Mucosa of descending colon (tissue), 3 donors: ENCODE measurements at places on chromosomes 7 and 10.

GRCh38 chr7:44959433-44959951, 19.3 kb downstream of the MYO1G start:
- no peak for DNase-seq

DNA sequence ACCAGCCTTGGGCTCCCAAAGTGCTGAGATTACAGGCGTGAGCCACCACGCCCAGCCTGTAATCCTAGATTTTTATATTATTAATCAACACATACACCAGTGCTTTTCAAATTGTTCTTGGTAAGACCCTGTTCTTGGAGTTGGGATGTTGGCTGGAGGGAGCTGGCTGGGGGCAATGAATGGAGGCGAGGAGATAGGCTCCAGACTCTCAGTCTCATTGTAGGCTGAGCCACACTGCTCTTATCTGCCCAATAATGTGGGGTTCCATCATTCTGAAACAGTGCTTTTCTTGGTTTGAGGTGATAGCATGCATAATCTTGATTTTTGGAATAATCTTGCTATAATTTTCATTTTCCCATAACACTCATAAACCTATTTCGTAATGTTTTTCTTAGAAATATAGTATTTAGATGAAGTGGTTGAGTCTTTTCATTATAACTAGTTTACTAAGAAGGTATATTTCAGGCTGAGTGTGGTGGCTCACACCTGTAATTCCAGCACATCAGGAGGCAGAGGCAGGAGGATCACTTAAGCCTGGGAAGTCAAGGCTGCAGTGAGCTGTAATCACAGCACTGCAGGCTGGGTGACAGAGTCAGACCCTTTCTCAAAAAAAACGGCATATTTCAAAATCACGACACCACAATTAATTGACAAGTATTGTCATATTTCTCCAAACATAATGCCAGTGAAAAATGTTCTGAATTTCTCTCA, 65.1 kb upstream of the LYZL2 start:
- DNase-seq: no peak

DNA sequence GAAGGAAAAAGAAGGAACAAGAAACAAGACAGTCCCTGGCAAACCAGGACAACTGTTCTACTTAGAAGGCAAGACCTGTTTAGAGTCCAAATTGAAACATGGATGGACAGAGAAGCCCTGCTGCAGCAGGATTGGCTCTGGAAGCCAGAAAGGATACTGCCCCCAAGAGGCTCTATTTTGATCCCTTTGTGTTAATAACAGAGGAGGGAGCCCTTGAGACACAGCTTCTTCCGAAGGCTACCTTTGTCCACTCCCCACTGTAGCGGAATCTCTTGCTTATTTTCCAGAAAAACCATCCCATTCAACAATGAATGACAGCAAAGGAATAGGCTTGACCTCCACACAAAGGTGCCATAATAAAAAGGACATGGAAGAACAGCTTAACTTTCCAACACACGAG, 120.3 kb upstream of the FOXK1 start:
- DNase-seq: no peak

DNA sequence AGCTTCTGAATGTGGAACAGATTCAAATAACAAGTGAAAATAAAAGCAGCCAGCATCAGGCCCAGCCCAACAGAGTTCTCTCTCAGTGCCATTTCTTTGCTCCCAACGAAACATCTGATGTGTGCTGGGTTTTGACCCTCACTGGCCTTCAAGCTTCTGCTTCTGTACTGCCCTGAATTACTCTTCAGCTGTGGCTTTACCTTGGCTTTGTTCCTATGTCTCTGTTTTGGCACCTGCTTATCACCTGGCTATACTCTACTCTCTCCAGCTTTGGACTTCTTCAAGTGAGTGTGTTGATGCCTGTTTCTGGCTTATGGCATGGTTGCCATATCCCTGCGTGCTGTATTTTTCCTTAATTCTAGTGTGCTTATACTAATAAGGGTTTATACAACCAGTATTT, 768.3 kb downstream of the SORCS1 start:
- no peak for DNase-seq

- DNase-seq: no peak
Measured at GRCh38 chr7:136405931-136406777, 429.0 kb upstream of the MTPN start.

DNA sequence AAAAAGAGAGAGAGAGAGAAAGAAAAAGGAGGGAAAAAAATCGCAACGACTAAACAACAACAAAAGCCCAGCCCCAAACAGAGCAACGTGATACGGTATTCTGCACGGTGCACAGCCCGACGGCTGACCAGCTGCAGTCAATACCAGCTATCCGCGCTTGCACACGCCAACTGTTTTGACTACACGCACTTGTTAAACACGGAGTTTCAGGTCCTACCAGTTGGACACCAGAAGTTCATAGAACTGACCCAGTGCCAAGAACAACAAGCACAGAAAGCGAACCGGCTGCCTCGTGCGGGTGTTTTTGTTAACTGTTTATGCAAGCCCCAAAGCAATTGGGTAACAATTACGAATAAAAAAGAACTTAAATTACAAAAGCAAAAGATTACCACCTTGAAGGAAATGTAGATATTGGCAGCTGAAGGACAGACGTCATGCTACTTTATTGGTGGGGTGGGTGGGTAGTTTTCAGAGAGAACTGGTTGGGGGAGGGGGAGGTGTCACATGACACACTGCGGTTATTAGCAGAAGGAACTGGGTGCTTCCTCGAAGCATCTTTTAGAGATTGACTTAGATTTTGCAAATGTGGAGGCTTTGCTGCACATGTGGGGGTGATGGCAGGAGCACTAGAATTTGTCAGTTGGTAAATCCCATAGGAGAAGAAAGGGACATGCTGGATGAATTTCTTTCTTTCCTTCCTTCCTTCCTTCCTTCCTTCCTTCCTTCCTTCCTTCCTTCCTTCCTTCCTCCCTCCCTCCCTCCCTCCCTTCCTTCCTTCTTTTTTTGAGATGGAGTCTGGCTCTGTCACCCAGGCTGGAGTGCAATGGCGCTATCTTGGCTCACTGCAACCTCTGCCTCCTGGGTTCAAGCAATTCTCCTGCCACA, 110.6 kb upstream of the EFCAB10 start:
- peak; percentile 70 for DNase-seq

- no peak for DNase-seq
Measured at GRCh38 chr10:75117995-75118394, 6.5 kb downstream of the SAMD8 start.

DNA sequence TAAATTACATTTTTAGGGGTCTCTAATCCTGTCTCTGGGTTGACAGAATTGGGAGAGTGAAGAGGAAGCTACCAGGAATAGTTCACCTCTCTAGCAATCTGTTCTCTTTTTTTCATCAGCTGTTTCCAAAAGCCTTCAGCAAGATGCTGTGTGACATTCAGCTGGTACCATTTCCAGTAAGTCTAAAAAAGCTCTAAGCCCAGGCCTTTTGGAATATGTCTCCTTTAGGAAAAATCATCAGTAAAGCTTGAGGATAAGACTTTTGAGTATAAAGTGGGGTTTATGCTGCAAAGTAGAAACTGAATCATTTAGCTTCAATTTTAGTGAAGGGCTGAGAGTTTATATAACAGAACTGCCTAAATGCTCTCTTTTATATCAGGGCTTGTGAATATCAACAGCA, 81.5 kb downstream of the CCNY start:
- DNase-seq: no peak

DNA sequence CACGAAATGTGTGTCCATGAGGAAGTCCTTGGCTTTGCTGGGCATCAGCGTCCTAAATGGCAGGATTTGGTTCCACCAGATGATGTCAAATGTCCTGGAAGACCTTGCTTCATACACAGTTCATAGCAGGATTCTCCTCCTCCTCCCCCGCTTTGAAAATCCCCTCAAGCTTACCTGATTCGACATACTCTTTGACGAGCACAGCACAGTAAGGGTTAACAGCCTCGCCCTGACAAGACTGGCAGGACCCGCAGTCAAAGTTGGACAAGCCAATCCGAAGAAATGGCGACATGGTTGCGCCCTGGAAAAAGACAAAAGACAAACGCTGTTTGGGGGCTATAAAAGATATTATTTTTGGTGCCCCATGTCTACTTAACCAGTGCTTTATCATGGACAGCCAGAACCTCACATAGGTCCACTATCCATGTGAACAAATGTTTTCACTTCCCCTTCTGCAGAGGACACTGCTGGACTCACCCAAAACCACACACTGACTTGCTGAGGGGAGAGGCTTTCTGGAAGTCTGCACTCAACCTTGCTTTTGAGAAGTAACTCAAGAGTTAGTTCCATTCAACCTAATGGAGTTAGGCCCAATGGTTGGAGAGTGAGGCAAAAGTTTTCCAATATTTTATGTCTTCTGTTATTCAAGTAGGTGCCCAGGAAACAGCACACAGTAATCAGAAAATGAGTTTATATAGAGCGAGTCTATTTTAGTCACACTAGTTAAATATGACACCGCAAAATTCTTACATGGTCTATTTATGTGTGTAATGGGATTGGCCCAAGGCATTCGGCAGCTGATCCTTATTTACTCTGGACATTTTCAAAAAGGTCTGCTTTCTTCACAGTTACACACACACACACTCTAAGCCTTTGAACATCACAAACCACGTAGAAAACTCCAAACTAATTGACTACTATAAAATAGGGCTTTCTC, 65.0 kb downstream of the PRKCQ start:
- no peak for DNase-seq

DNA sequence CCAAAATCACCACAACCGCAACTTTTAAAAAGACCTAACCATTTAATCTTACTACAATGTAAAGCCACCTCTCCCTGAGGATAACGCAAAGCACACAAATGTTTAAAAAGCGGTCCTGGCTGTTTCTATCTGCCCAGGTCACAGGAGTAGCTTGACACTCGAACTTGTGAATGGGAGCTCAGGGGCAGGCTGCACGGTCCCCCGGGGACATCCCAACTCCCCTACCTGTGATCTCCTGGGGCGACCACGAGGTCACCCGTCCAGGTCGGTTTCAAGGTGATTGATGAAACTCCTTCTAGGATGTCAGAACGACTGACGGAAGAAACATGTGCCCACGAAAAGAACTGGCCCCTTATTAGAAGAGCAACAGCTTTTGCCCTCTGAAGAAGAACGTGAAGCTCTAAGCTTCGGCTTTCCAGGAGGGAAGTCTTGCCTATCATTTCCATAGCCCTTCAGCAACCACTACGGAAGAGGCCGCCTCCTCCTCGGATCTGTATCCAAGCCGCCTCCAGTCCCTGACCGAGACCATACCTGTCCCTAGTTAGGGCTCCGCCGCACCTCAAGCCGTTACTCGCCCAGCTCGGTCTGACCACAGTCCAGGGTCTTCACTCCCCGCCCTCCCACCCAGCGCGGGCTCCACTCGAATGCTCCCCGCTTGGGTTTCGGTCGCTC, 459 bp downstream of the CYCS start:
- DNase-seq: peak; percentile 47

GRCh38 chr10:102313221-102313896, 68.0 kb downstream of the GBF1 start:
- no peak for DNase-seq
